ENCODE measurements at places on chromosomes 12 and 14.

- no peak for DNase-seq
These were observed 331.2 kb downstream of the CACNA1C start for GRCh38 chr12:2384029-2384386.

GRCh38 chr12:89289720-89290119, 62.6 kb downstream of the DUSP6 start:
- DNase-seq = no peak

GRCh38 chr14:81176241-81176640, 44.5 kb downstream of the GTF2A1 start:
- no peak for DNase-seq

GRCh38 chr12:46160981-46161690, 107.7 kb downstream of the SLC38A1 start:
- DNase-seq = no peak

GRCh38 chr12:93109551-93110203, 180.6 kb upstream of the EEA1 start:
- DNase-seq = no peak

DNA sequence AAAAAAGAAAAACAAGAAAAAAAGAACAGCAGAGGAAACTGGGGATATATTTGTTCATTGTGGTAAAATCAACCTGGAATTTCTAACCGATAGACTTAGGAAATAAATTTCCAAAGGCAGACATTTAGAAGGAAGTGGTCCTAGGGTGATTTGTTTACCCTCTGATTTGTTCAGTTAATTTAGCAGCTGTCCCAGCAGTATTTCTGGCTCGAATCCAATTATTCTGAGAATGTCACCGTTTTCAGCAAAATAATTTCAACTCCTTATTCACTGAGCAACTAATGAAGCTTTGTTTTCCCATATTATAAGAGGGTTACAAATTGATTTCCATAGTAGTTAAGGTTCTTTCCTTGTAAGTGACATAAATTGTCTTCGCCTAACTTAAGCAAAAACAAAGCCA, 285.2 kb upstream of the SYT10 start:
- DNase-seq = no peak

- DNase-seq = no peak
These were observed 18.3 kb downstream of the ANKS1B start for GRCh38 chr12:99966429-99966828.

DNA sequence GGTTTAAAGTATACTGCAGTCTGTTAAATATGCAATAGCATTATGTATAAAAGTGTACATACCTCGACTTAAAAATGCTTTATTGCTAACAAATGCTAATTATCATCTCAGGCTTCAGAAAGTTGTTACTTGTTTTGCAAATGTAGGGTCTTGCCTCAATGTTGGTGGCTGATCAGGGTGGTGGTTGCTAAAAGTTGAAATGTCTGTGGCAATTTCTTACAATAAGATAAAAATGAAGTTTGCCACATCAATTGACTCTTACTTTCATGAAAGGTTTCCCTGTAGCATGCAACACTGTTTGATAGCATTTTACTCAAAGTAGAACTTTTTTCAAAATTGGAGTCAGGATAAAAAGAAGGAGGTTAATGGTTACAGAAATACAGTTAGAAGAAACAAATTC, 407.7 kb upstream of the OR4E1 start:
- DNase-seq = no peak
